GM23248 (cell line): ENCODE measurements at places on chromosomes 7 and 10.

- DNase-seq, result peak; percentile 84
Observed at GRCh38 chr10:22624287-22624738, 90.1 kb downstream of the PIP4K2A start.

- DNase-seq, result peak; percentile 3
Observed at GRCh38 chr10:77603534-77603927, 34.1 kb downstream of the KCNMA1 start.

GRCh38 chr7:17506095-17506494, 207.6 kb downstream of the AHR start:
- DNase-seq, result no peak

- no peak for DNase-seq
Observed at GRCh38 chr10:125409756-125410155, 249.4 kb upstream of the CTBP2 start.

DNA sequence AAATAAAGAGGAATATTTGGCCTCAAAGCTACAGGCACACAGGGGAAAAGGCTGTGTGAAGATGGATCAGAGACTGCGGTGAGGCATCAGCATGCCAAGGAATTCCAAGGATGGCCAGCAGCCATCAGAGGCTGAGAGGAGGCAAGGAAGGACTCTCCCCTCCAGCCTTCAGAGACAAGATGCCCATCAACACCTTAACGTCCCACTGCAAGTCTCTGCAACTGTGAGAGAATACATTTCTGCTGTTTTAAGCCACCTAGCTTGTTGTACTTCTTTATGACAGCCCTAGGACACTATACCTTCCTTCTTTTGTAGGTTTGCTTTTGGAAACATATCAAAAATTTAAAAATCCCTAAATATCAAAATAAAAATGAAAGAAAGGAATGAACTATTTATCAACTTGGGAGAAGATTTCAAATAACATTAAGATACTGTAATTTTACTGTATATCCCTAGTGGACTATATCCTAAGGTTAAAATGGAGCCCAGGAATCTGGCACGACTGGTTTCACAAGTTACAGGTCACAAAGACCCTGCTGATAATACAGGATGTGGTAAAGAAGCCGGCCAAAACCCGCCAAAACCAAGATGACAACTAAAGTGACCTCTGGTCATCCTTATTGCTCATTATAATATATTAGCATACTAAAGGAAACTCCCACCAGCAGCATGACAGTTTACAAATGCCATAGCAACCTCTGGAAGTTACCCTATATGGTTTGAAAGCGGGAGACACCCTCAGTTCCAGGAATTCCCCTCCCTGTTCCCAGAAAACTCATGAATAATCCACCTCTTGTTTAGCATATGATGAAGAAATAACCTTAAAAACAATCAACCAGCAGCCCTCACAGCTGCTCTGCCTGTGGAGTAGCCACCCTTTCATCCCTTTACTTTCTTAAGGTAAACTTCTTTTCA, 185.2 kb downstream of the AVL9 start:
- DNase-seq, result peak; percentile 29

- no peak for DNase-seq
Observed at GRCh38 chr10:11949152-11949551, 93.5 kb downstream of the UPF2 start.

GRCh38 chr10:42769673-42770072, 12.9 kb upstream of the BMS1 start:
- peak; percentile 7 for DNase-seq

DNA sequence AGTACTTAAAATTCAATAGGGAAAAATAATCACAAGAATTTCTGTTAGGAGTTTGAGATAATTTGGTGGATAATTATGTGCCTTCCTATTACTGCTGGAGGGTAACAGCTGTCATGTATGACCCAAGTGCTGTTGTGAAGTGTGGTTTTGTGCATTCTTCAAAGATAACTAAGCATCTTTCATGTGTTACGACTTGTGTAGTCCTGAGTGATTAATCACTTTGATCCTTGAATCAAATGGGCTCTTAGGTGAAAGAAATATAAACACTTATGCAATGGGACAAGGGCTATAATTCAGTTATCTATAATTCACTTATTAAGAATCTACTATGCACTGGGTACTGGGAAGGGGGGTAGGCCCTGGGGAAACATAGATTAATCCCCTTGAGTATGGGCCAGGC, 89.0 kb downstream of the CH25H start:
- peak; percentile 67 for DNase-seq

DNA sequence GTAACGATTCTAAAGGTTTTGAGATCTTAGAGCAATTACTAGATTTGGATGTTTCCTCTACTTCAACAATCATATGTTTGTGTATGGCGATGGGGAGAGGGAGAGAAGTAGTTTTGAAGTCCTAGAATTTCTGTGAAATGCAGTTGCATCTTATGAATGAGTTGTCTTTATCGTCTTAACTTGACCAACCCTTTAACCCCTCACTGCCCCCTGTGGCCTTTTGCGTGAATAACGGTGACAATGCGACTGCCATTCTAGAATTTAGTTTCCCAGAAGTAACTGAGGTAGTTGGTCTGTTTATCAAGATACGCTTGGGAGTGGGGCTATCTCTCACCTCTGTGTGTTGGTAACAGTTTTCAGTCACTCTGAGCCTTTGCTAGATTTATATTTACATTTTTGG, 204.6 kb downstream of the HDAC9 start:
- DNase-seq, result no peak

- DNase-seq, result peak; percentile 33
Observed at GRCh38 chr7:151868396-151869108, 8.4 kb downstream of the PRKAG2 start.

DNA sequence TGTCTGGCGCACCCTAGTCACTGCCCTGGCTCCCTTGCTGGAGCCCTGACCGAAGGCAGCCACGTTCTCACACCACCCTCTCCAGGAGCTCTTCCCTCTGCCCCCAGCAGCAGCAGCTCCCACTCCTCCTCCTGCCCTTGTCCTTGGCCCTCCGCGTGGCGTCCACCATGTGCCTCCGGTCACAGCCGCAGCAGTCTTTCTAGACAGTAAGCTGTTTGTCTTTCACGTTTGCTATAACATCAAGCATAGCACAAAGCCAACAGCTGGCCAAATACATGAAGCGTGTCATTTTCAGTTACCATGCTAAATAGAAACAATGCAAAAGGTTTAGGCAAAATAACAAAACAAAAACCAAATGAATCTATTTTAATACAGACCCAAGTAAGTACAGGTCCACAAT, 3.3 kb downstream of the PITRM1 start:
- no peak for DNase-seq

- no peak for DNase-seq
Observed at GRCh38 chr10:80416479-80417098, 8.2 kb downstream of the PRXL2A start.
